ENCODE measurements at places on chromosomes 3 and 15. TPM values are rescaled to one million over a fixed set of nuclear protein-coding genes. Genes with fewer than 3 reads are reported as not detected.

GATA2 gene
- not detected for polyA plus RNA-seq

GRCh38 chr3:22245811-22246583 lies 495.0 kb upstream of the ZNF385D start:
- DNase-seq = no peak

GRCh38 chr3:95719481-95719880 lies 1094.9 kb upstream of the EPHA6 start:
- no peak for DNase-seq

CLEC3B gene
- polyA plus RNA-seq = not detected

GRCh38 chr15:32736701-32737061 lies 18.9 kb downstream of the GREM1 start:
- no peak for DNase-seq

GRCh38 chr15:97903971-97904572 lies 56.4 kb upstream of the ARRDC4 start:
- no peak for DNase-seq

- no peak for DNase-seq
These were observed 73.2 kb upstream of the ARL6 start for GRCh38 chr3:97691354-97691753.

CDHR4 gene
- polyA plus RNA-seq = not detected

SH2D7 gene
- polyA plus RNA-seq = not detected

- DNase-seq = no peak
These were observed 415.1 kb upstream of the NECTIN3 start for GRCh38 chr3:110656394-110657025.

MYRIP gene
- not detected for polyA plus RNA-seq

GP9 gene
- polyA plus RNA-seq = not detected

GRCh38 chr3:161644891-161645635 lies 148.5 kb downstream of the OTOL1 start:
- no peak for DNase-seq
